ENCODE measurements at places on chromosomes 2 and 18.
A peak's percentile ranks its signal among the peaks of the same experiment; 100 is the strongest.

DNA sequence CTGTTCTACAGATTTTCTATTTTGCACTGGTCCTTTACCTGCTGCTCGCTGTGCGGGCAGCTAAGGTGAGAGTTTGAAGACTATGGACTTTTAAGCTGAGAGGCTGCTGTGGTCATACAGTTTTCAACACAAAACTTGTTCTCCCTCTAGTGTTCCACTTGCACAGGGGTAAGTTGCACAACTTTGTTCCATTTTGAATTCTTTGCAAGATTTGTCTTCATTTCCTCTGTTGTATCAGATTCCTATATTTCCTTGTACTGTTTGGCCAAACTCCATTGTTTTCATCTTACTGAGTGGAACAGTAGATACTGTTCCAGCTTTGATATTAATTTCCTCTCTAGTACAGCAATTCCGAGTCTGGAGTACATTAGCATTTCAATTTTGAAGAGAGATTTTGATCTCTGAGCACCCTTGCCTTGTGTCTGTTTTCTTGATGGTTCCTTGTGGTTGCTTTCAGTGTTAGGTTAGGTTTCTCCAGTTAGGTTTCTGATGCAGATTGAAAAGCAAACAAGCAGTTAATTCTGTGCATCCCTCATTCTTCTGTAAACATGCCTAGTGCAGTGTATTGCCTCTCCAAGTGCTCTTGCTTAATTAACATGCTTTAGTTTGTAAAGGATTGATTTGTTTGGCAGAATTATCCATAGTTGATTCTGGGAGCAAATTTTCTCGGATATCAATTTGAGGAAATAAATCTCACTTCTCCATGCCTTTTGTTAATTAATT is 188.8 kb downstream of the PTPRM start:
- DNase-seq, result no peak

GRCh38 chr2:29848566-29849310 is 72.6 kb downstream of the ALK start:
- DNase-seq, result no peak

DNA sequence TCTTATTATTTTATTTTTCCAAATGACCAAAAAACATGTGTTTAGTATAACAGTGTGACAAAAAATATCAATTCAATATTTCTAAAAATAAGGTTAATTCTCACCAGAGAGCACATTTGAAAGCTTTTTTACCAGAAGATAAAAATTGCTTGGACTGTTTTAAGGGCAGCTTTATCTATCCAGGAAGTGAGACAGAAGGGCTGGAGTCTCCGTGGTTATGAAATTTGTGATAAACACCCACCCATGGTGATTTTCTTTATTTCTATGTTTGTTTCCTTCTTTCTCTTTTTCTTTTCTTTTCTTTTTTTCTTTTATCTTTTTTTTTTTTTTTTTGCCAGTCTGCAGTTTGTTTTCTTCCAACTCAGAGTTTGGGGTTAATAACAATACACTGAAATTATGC is 298.5 kb downstream of the PIEZO2 start:
- no peak for DNase-seq

DNA sequence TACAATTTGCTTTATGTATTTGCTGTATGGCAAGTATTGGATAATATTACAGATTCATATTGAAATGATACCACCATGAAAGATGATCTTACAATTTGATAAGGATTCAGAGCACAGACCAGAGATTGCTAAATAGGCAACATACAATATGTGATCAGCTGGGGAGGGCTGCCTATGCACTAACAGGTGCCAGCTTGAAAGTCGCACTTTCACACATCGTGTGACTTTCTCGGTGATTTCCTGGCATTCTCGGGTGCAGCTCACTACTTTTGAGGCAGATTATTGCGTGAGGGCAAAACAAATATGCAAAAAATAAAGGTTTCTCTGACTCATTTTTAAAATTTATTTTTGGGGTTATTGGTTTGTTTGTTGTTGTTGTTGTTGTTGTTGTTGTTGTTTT is 36.0 kb downstream of the RBMS1 start:
- DNase-seq, result no peak

GRCh38 chr18:58637197-58637596 is 8.3 kb upstream of the ALPK2 start:
- no peak for DNase-seq

- no peak for DNase-seq
Measured at GRCh38 chr2:189824694-189825396, 40.6 kb downstream of the PMS1 start.

DNA sequence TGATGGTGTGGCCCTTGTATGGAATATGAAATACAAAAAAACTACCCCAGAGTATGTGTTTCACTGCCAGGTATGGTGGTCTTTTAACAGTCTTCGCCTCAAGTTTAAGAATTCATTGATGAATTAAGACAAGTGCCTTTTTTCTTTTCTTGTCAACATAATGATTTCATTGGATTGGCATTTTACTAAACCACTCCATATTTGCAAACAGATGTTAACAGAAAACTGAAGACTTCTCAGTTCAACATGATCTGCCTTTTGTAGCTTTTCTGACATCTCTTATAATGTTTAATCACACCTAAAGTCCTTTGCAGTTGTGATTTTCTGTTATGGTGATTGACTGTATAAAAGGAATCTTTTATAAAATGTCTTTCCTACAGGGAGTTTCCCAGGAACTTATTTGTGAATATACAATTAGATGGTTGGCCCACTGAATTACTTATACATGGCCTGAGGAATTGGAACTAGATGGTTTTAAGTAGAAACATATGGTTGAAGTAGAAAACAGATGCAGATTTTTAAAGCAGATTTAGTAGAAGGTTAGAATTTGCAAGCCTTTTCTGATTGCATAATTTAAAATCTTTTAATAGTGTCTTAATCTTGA is 39.7 kb downstream of the DYNC1I2 start:
- no peak for DNase-seq

- DNase-seq, result no peak
Measured at GRCh38 chr2:84526562-84526961, 10.3 kb downstream of the DNAH6 start.

DNA sequence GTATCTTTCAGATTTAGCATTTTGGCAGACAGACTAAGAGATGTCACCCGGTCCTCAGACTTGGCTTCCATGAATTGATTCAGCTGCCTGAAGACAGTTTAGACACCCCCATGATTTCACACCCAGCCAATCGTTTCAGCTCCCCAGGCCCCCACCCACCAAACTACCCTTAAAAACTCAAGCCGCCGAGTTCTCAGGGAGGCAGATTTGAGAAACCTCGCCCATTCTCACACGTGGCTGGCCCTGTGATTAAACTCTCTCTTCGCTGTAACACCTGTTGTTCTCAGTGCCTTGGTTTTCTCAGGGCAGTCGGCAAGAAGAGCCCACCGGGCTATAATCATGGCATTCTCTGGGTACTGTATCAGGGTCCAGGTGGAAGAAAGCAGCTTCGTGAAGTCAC is 35.2 kb downstream of the UXS1 start:
- DNase-seq, result peak; percentile 66

DNA sequence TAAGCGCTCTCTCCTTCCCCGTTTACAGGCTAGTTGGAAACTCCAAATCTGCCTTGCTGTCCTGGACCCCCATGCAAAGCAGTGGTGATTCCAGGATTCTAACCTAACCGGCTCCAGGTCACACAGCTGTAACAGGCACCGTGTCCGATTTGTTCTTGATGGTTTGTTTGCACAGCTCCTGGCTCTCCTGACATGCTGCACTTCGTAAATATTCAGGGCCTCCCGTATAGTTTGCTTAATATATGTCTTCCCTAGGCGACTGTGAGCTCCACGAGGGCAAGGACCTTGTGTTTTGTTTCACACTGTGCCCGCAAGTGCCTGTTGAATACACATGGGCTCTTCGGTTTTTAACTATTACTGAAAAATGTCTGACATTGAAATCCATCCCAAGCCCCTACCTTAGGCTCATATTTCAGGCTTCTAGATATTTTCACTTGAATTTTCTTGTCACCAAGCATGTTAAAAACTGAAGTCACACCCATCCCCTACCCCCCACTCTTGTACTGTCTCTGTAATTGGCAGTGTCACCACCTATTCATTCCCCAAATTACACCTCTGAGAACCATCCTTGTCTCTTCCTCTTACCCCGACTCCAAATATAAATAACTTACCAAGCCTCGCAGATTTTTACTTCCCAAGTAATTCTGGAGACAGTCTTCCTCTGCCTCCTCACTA is 1.0 kb upstream of the PUM2 start:
- DNase-seq, result no peak

- DNase-seq, result no peak
Measured at GRCh38 chr2:163733301-163733938, 2.4 kb downstream of the FIGN start.

- DNase-seq, result no peak
Measured at GRCh38 chr2:165240916-165241315, 1.7 kb downstream of the SCN2A start.

- no peak for DNase-seq
Measured at GRCh38 chr2:26650713-26651469, 9.7 kb upstream of the CIB4 start.

GRCh38 chr2:44247924-44248323 is 27.4 kb upstream of the SLC3A1 start:
- no peak for DNase-seq

GRCh38 chr18:46751882-46752281 is 5.0 kb downstream of the ST8SIA5 start:
- no peak for DNase-seq

GRCh38 chr2:206535260-206535986 is 92.1 kb downstream of the ADAM23 start:
- no peak for DNase-seq

- no peak for DNase-seq
Measured at GRCh38 chr2:237685408-237685807, 58.0 kb downstream of the LRRFIP1 start.

- no peak for DNase-seq
Measured at GRCh38 chr2:196260546-196260945, 89.2 kb upstream of the STK17B start.

DNA sequence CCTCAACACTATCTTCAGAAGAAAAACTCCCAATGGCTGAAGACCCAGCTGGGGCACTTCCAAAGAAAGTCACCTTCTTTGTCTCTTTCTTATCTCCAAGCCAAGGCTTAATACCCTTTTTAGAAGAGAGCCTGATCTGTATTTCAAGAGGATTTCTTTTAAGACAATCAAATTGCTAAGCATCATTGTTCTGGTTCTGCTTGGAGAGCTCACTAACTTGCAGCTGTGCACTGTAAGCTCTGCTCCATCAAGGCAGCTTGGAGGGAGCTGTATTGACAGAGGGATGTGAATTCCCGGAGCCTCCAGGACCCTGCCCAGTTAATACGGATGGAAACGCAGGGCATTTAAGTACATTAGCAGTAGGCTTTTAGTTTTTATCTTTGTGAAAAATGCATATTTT is 253.1 kb downstream of the TDRD15 start:
- no peak for DNase-seq

- no peak for DNase-seq
Measured at GRCh38 chr2:235859651-235860050, 308.5 kb downstream of the GBX2 start.

GRCh38 chr18:22253676-22254075 is 84.3 kb downstream of the GATA6 start:
- DNase-seq, result no peak

DNA sequence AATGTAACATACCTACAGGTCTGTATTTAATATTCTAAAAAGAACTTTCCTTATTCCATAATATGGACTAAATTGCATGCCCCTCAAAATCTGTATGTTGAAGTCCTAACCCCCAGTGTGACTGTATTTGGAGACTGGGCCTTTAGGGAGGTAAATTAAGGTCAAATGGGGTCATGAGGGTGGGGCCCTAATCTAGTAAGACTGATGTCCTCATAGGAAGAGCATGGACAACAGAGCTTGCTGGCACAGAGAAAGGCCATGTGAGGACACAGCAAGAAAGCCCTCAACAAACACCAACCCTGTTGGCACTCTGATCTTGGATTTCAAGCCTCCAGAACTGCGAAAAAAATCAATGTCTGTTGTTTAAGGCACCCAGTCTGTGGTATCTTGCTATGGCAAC is 18.6 kb downstream of the SF3B1 start:
- no peak for DNase-seq

DNA sequence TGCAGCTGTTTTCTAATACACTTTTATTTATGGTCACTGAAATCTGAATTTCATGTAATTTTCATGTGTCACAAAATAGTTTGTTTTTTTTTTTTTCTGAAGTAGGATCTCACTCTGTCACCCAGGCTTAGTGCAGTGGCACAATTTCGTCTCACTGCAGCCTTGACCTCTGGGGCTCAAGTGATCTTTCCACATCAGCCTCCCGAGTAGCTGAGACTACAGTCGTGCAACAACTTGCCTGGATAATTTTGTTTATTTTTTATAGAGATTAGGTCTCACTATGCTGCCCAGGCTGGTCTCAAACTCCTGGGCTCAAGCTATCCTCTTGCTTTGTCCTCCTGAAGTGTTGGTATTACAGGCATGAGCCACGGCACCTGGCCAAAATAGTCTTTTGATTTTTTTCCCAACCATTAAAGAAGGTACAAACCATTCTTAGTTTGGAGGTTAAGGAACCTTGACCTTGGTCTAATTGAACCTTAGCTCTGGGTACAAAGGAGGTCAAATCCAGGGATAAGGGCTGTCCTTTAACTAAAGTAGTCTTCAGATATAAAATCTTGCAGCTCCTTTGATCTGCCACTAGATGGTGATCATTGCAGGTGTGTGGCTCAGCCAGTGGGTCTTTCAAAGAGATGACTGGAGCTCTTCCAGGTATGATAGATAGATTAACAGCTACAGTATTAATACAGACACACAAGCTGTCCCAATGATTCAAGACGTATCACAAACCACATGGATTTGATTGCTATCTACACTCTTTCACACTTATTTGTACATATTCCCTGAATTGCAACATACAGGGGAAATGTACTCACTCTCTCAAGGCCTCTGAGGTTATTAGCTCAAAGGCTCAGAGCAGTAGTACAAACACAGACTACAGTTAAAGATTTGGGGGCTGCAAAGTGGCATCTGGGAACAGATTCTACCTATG is 4.7 kb upstream of the KRCC1 start:
- DNase-seq, result no peak

DNA sequence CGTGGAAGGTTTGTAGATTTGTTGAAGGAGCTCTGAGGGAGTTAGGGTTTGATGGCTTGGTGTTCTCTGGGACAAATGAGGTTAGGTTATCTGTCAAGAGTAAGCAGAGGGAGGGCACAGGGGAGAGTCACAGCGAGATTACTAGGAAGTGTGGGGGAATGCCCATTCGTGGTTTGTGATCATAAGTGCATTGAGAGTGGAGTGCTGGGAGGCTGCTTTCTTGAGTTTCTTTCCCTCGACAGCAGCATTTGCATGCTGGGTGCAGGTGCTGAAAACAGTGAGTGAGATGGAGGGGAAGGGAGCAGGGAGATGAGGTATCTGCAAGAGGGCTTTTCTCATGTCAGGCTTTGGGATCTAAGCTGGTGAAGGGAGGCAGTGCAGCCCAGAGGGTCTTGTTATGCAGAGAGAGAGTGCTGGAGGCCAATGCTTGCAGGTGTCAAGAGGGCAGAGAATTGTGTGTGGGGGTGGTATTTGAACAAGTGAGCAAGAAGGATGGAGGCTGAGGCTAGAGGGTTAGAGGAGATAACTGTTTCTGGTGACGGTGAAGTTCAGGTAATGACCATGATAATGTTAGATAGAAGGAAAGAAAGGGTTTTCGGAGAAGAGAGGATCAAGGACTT is 8.8 kb downstream of the RALB start:
- no peak for DNase-seq

All from CD4-positive, alpha-beta T cell (primary cell).